ENCODE measurements at places on chromosomes 1 and 21.

GRCh38 chr1:47709019-47709871 is 271.4 kb downstream of the FOXD2 start:
- DNase-seq = no peak

DNA sequence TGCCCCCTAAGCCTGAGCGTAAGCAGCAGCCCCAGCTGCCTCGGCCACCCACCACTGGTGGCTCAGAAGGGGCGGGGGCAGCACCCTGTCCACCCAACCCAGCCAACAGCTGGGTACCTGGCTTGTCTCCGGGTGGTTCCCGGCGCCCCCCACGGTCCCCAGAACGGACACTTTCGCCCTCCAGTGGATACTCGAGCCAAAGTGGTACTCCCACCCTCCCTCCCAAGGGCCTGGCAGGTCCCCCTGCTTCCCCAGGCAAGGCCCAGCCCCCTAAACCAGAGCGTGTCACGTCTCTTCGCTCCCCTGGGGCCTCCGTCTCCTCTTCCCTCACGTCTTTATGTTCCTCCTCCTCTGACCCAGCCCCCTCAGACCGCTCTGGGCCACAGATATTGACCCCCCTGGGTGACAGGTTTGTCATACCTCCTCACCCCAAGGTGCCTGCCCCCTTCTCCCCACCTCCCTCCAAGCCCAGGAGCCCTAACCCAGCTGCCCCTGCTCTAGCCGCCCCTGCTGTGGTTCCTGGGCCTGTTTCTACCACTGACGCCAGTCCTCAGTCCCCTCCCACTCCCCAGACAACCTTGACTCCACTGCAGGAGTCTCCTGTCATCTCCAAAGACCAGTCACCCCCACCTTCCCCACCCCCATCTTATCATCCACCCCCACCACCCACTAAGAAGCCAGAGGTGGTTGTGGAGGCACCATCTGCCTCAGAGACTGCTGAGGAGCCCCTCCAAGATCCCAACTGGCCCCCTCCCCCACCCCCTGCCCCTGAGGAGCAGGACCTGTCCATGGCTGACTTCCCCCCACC is 46.2 kb downstream of the YARS1 start:
- DNase-seq = no peak

- no peak for DNase-seq
These were observed 44.7 kb upstream of the ZBTB40 start for GRCh38 chr1:22406722-22407495.

DNA sequence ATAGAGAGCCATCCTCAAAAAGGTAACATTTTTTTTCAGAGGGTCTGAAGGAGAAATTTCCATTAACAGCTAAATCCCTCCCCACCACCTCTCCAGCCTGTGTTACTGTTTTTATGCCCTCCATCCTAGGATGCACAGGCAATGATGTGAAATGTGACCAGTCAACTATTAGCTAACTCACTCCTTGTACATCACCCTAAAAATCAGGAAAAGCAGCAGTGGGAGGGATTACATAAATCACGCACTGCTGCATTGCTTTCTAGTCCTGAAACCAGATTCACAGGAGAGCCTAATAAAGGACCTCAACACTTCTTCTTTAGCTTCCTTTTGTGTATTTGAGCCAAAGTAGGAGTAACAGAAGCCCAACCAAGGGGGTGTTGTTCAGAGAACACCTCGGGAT is 66.3 kb downstream of the LMO4 start:
- no peak for DNase-seq

- no peak for DNase-seq
These were observed 61.6 kb upstream of the SLC45A1 start for GRCh38 chr1:8256321-8256720.

- DNase-seq = no peak
These were observed 391 bp downstream of the IFT25 start for GRCh38 chr1:53945183-53945432.

DNA sequence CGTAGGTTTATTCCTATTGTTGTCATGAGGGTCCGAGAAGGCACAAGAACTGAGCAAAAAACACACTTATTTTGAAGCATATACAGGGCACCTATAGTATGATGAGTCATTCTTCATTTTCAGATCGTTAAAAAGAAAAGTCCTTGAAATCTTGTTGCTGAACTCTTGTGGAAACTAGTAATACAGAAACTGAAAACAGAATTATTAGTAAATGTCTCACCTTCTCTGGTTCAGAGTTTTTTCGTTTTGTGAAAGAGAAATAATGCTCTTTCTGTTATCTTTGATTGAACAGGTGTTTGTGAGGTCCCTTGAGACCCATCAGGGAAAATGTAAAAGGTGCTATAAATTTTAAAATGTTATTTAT is 102.0 kb upstream of the COA6 start:
- no peak for DNase-seq

DNA sequence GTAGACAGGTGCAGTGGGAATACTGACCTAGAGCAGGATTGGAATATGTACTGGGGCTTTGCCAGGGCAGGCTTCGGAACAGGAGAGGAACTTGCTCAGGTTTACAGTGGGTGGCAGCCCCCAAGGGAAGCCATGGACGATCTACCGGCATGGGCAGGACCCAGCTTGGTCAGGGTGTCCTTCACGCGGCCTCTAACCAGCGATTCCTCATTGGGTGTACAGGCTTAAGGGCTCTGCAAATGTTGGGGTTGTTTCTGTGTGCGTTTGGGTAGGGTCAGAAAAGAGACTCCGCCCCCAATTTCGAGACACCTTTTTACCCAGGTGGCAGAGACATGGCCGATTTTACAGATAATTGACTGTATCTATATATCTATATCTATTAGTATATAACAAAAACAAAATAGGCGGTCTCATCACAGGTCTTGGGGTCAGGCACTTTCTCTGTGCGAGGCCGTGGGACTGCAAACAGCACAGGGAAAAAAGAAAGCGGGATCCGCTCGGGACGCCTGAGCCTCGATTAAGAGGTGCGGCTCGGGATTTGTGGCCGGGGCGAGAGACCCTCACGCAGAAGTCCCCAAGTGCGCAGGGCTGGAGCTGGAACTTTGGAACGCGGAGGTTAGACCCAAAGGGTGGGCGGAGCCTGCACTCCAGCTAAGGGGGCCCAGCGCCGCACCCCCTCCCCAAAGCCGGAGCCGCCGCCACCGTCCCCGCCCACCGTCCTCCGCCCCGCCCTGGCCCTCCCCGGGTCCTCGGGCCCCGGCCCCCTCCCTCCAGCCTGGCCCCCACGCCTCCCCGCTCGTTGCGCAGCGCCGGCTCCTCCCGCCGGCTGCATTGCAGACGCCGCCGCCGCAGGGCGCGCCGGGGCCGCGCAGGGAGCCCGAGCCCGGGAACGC is 67.5 kb upstream of the VAMP3 start:
- DNase-seq = no peak

DNA sequence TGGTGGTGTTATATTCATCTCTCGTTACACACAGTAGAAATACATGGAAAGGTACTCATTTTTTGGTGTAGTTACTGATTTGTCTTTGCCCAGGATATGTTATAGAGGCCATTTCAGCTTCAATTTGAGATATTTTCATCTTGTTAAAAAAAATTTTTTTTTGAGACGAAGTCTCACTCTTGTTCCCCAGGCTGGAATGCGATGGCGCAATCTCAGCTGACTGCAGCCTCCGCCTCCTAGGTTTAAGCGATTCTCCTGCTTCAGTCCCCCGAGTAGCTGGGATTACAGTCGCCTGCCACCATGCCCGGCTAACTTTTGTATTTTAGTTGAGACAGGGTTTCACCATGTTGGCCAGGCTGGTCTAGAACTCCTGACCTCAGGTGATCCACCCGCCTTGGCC is 19.0 kb downstream of the MORC3 start:
- DNase-seq = no peak

DNA sequence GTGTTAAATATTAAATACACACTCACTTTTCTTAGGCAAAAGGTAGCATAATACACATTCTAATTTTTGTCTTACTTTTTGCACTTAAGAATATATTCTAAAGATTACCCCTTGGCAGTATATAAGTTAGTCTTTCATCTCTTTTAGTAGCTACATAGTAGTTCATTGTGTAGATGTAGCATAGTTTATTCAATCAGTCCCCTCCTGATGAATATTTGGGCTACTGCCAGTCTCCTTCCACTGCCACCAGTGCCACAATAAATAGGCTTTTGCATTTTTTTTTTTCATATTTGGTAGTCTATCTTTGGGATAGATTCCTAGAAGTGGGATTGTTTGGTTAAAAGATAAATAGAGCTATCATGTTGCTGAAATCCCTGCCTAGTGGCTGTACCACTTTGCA is 388.8 kb upstream of the RUNX1 start:
- no peak for DNase-seq

DNA sequence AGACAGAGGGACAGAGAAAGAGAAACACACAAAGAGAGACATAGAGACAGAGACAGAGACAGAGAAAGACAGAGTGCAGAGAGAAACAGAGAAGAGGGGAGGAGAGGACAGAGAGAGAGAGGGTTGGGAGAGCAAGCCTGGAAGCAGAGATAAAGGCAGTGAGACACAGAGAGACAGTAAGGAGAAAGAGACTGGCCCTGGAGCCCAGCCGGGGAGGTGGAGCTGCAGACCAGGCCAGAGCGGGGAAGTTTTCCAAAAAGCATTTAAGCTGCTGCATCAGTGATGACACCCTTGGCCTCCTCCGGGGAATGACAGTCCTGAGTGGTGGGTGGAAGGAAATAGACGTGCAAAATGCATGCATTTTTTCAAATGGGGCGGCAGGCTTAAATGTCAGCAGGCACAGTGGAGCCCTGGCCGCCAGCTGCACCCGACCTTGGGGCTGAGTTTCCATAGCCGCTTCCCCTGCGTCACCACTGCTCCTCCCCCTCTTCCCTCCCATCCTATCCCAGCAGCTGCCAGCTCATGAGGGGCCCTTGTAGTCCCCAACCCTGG is 95.4 kb upstream of the KLHDC7A start:
- DNase-seq = no peak

DNA sequence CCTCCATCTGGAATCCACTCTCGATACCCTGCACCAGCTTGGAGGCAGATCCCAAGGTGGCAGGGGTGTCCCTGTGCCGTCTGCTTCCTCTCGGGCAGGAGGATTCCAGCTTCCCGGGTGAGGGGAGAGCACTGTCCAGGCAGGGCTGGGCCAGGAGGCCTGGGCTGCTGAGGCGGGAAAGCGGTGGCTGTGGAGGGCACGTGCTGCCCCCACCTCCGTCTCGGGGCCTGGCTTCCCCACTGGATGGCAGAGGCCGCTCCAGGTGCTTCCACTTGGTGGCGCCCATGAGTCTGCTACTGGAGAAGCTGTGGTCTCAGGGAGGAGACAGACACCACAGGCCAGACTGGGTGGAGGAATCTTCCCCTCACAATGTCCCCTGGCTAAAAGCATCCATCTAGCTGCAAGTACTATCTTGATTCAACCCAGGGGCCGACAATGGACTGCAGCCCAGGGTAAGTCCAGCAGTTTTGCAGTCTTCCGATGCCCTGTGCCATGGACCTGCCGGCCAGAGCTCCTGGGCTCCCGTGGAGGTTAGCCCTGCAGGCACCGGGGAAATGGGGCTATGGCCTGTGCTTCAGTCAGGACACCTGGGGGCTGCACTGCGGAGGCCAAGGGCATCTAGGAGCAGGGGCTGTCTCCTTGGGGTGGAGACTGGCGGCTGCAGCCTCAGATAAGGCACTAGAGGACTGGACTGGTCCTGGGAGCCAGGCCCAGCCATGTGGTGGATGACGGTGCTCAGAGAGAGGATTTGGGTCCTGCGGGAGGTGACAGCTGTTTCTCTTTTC is 41.3 kb upstream of the EIF4G3 start:
- DNase-seq = peak; percentile 14

- DNase-seq = no peak
These were observed 2.9 kb downstream of the C1QA start for GRCh38 chr1:22639286-22639685.

GRCh38 chr1:214004795-214005194 is 17.0 kb downstream of the PROX1 start:
- no peak for DNase-seq

DNA sequence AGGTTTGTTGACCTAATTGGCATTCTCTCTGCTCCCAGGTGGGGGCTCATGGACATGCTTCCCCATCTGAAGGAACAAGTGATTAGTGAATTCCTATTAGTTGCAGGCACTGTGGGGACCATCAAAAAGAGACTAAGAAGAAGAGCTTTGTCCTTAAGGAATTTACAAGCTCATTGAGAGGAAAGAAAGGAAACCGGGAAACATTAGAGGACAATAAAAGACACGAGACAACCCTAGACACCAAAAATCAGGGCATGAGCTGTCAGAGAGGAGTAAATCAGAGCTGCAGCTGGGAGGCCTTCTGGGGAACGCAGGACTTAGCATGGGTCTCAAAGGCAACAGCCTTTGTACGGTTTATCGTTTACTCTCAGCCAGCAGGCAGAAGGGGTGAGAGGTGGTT is 45.1 kb downstream of the BACE2 start:
- DNase-seq = no peak

- DNase-seq = no peak
These were observed 30.8 kb downstream of the GORAB start for GRCh38 chr1:170562646-170563338.

DNA sequence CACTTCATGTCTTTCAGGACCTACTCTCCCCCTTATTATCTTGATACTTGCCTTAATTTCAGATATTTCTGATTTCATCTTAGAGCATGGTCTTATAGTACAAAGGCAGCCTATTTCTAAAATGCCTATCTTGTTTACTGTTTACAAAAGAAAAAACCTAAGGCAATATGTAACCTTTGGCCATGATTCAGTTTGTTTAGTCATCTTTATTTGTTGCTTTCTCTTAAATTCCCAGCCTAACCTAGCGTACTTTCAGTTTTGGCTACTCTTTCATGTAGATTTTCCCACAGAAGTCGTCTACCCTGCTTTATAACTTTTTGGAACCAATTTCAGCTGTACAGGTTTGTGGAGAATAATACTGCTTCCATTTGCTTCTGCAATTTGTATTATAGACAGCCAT is 81.8 kb downstream of the KIF1B start:
- DNase-seq = no peak

GRCh38 chr1:37858931-37859506 is 373 bp downstream of the MTF1 start:
- DNase-seq = no peak

DNA sequence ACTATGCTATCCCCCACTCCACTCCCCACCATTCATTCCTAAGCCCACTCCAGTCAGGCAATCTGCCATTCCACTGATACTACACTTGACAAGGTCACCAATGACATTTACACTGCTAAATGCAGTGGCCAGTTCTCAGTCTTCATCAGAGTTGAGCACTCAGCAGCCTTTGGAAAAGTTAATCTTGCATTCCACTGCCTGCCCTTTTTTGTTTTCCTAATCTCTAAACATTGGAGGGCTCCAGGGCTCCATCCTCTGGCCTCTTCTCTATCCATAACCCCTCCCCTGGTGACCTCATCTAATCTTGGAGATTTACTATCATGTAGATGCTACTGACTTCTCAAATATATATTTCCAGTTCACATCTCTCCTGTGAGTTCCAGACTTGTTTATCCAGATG is 70.9 kb upstream of the S1PR1 start:
- DNase-seq = no peak

GRCh38 chr1:76209238-76209637 is 134.7 kb downstream of the ST6GALNAC3 start:
- DNase-seq = no peak

DNA sequence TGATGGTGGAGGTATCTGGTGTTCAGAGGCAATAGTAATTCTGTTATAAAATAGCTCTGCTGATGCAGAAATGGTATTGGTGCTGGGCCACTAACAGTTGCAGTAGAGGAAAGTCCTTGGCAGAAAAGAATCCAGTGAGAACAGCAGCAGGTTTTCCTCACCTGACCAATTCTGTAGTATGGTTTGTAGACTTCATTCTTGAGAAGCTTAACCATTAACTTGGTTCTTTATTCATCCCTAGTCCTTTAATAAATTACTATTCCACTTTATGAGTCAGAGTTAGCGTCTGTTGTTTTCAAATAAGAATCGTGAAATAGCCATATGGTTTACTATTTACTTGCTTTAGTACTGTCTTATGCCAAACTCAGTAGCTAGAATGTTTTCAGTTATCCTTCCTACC is 128.5 kb upstream of the SERTAD4 start:
- no peak for DNase-seq

GRCh38 chr1:242240691-242241090 is 241.8 kb upstream of the MAP1LC3C start:
- DNase-seq = no peak

Measured in anterior cingulate cortex (tissue), 58 donors.